ENCODE measurements at places on chromosomes 11 and 22.

GRCh38 chr11:117815262-117815803 lies 9.2 kb downstream of the FXYD2 start:
- DNase-seq: no peak

DNA sequence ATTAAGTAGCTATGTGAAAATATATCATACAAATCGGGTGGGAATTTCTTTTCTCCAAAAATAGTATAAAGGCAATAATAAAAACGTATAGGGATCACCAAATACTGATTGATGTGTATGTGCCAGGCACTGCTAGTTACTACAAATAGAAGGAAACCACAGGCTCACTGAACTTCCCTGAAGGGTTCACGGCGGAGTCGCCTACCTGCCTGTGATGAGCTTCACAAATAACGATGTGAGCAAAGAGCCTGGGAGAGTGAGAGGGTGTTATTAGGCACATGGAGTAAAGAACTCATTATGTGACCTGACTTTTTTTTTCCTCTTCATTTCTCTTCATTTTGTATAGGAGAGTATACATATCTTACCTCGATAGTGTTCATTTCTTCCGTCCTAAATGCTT lies 36.0 kb upstream of the L3MBTL2 start:
- DNase-seq: no peak

DNA sequence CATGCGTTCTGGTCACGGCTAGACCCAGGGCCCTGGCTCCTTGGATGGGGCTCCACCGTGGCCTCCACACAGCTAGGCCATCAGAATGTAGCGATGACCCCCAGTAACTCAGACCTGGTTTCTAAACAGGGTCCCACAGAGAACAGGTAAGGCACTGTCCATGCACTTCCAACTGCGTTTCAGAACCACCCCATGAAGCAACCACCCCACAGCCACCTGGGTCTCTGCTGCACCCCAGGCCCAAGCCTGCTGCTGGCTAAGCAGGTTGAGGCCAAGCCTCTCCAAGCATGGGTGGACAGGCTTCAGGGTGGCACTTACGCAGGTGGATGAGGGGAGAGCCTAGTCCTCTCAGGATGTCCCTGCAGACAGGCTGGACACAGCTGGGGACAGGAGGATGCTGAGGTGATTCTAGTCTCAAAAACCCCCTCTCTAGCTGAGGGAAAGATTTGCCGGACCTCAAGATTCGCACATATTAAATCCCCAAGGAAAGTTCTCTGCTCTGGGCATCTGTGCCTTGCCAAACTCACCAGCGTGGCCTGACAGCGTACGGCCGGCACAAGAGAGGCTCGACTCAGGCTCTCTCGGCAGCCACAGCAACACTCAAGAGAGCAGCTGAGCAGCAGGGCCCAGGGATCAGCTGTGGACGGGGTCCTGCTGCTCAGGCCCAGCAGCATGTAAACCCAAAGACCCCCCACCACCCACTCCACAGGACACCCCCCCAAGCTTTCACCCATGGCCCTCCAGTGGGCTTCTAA lies 141.6 kb downstream of the CRYBB2 start:
- peak; percentile 49 for DNase-seq

DNA sequence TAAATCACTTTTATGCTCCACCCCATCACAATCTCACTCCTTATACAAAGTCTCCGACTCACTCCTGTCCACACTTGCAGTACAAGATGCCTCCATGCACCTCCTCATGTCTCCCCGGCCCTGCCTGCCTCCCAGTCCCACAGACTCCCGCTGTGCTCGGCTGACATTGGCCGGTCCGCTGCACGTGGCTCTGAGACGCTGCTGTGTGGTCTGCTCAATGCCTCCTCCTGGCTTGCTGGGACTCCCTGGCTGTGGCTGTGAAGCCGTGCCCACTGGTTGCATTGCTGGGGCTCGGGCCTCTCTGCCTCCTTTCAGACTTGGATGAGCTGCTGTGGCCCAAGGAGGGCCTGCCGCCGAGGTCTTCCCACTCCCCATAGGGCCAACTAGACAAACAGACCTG lies 224.0 kb upstream of the B3GAT1 start:
- peak; percentile 57 for DNase-seq

DNA sequence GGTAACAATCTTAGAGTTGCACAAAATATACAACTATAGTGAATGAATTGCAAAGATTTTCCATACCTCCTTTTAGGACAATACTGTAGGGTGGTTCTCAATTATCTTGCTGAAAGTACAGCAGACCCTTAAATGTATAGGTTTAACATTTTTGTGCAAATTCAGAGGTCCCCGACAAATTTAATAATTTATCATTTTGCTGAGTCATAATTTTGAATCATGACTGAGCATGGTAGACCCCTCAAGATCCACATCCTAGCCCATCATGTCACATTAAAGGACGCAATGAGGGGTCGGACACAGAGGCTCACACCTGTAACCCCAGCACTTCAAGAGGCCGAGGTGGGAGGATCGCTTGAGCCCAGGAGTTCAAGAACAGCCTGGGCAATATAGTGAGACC lies 43.5 kb downstream of the OSBP start:
- no peak for DNase-seq

DNA sequence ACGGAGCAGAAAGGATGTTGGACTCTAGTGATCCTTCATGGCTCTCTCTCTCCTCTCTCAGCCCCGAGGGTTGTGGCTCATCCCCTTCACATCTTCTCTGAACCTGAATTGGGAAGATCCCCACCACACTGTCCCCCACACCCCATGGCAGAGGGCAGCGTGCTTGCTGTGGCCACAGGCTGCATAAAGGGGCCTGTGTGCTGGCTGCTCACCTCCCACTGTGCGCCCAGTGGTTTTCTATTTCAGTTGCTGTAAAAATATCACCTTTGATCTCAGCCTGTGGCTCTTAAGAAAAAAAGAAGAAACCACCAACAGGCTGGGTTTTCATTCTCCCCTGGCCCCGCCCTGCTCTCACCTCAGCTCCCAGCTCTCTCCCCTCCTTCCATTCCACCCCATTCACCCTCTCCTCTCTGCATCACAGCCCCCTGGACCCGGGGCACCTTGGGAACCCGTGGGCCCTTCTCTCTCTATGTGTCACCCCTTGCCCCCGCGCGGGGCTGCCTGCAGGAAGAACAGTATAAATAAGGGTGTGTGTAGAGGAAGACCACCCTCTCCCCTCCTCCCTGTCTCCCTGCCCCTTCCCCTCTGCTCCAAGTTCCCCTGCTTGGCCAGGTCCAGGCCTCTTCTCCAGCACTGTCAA lies 25.8 kb upstream of the WNT11 start:
- no peak for DNase-seq

DNA sequence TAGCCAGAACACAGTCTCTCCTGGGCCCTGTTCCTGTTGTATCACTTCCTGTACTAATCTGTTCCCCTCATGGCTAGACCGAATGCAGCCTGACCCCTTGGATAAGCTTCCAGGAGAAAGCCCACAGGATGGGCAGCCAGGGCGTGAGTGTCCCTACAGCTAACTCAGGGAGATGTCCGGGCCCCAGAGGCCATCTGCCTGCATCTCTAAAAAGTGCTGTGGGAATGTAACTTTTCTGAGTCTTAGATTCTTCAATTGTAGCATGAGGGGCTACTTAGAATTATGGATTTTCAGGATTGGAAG lies 7.7 kb upstream of the MALAT1 start:
- no peak for DNase-seq

DNA sequence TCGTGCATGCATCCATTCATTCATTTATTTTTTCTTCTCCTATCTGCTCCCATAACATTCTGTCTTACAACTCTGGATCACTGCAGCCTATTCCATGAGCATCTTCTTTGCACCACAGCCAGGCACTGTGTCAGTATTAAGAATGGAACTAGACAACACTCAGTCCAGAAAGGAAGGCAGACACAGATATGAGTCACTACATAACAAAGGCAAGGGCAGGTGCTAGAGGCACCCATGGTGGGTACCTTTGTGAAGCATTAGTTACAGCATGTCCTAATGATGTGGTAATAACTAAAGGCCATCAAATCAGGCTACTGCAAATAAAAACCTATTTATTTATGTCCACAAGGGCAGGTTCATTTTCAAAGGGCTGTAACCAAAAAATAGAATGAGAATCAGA lies 28.1 kb downstream of the TENM4 start:
- DNase-seq: no peak

DNA sequence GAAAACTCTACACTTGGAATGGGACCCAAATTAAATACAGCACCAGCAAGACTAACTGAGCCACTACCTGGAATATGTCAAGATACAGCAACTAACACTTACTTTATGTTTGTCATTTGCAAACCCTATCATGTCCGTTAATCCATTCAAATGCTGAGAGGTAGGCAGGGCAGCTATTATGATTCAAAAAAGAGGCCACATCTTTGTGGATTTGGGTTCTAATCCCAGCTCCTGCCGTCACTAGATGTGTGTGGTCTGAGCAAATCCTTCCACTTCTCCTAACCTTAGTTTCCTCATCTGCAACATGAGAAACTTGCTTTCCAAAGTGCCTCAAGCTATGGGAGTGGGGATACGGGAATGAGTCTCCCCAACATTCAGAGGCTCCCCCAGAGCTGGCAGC lies 24.2 kb downstream of the FLI1 start:
- DNase-seq: no peak

DNA sequence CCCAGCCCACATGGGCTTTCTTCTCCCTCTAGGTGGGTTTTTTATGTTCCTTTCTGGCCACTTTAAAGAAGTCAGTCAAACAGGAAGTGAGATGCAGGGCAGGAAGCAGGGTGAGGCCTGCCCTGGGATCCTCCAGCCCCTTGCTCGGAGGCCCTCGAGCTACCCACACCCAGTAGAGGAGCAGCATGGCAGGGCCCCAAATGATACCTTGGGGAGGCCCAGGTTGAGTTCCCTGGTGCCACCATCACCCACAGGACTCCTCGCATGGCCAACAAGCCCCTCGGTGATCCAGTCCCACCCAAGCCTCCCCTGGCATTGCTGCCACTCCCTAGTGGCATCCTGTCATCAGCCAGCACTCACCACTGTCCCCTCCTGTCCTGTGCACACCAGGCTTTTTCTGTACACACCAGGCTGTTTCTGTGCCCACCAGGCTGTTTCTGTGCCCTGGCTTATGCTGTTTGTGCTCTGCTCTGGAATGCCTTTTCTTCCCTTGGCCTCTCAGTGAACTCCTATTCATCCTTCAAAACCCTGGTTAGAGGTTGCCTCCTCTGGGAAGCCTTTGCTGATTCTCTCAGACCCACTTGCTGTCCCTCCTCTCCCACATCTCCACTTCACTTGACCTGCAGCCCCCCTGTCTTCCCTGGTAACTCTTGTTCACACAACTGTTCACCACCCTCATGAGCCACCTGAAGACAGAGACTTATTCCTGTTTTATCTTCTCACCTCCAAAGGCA lies 3.1 kb upstream of the PTGDR2 start:
- no peak for DNase-seq

GRCh38 chr11:30729187-30729713 lies 143.1 kb upstream of the MPPED2 start:
- DNase-seq: no peak

DNA sequence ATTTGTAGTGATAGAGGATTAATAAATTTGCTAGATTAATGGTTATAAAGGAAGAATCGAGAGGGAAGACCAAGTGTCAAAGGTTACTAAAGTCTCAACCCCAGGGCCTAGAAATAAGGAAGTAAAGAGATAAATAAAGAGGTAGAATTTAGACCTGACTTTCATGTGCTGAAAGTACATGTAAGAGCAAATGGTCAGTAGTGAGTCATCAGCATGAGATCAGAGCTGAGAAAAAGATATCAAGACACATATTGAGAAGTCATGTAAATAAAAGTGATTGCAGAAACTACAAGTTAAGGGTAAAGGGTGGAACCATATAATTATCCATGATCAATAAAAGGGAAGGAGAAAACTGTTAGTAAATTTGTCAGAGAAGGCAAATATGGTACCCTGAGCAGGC lies 1.4 kb upstream of the OR8B8 start:
- DNase-seq: no peak

GRCh38 chr11:18594999-18595749 lies 4.4 kb upstream of the MISFA start:
- DNase-seq: no peak

DNA sequence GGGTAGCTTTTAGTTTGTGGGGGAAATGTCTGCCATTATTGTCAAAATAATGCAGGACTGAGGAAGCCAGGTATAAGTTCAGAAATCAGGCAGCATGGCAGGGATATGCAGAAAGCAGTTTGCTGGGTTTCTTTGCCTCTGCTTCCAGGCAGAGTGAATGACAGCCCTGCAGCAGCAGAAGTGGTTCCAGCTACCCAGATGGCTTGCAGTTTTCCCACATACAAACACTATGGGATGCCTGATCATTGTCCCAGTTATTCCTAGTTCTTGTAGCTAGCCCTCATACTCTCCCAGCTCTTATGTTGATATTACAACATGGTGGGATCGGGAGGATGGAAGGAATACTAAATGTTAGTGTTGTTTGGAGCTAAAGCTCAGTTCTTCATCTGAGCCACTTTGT lies 2.8 kb upstream of the DIXDC1 start:
- DNase-seq: no peak

DNA sequence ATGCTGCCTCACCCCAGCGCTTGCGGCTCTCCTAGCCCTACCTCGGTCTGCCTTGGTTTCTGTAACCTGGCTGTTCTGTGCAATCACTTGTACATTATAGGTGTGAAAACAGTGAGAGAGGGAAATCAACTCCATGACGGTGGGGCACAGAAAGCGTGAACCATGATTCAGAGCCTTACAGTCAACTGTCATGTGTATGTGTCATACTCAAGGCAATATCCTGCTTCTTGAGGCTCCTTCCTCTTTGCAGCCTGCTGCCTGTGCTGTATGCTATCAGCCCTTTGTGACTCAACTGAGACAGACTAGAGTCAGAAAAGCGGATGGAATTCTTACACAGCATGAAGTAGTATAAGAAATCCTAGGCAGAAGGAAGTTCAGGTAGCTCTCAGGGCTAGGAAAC lies 2.1 kb downstream of the NRIP3 start:
- DNase-seq: no peak

GRCh38 chr11:113567867-113568544 lies 92.8 kb upstream of the DRD2 start:
- DNase-seq: no peak

- no peak for DNase-seq
These were observed 25.7 kb downstream of the CEP57 start for GRCh38 chr11:95816037-95816436.

- no peak for DNase-seq
These were observed 154.7 kb downstream of the C11orf91 start for GRCh38 chr11:33545931-33546330.

GRCh38 chr11:17528906-17529843 lies 15.0 kb downstream of the USH1C start:
- no peak for DNase-seq

- no peak for DNase-seq
These were observed 28.9 kb downstream of the CREB3L1 start for GRCh38 chr11:46306296-46306853.

DNA sequence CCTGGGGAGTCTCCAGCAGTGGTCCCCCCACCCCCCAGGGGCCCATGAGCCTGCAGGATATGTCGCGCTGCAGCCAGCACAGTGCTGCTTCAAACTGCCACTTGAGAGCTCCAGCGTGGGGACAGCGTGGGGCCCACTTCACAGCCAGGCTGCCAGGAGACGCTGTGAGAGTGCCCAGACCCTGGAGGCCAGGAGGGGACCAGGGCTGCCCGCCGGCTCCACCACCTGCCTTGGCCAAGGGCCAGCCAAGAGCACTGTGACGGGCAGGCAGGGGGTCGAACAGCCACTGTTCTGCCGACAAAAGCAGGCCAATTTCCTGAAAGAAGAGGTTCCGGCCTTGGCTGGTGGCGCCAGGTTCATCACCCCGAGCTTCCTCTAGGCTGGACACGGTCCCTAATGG lies 60.2 kb downstream of the FLRT1 start:
- DNase-seq: no peak

All from mesenteric fat pad (tissue), 1 donor.